AG08395 (cell line): ENCODE measurements at places on chromosomes 11 and 22.

DNA sequence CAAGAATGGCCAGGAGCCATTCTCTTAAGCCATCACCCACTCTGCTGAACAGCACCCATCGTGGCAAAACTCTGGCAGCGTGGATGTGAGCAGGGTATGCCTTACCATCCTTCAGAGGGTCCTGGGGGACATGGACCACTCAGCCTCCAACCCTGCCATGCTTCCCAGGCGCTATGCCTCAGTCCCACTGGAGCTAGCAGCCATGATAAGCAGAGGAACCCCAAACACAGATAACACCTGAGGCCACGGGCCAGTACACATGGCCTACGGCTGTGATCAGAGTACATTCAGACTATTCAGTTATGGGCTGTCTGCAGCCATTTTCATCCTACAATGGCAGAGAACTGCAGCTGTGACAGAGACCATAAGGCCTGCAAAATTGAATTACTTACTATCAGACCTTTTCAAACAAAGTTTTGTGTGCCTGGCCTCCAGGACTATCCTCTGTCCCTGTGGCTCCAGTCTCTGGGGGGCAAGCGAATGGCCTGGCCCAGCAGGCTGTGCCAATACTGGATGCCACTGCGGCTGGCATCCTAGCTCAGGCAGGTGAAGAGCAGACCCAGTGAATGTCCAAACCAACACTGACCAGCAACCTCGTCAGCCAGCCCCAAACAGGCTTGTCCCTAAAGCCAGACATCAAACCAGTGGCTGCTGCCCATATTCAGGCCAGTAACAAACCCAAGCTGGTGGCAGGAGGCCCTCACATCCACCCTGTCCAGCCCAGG is 6.9 kb downstream of the ARVCF start:
- no peak for DNase-seq

- DNase-seq: peak; percentile 93
Observed at GRCh38 chr11:69301455-69302401, 7.8 kb downstream of the MYEOV start.

GRCh38 chr11:114367244-114367957 is 32.9 kb downstream of the C11orf71 start:
- DNase-seq: no peak

DNA sequence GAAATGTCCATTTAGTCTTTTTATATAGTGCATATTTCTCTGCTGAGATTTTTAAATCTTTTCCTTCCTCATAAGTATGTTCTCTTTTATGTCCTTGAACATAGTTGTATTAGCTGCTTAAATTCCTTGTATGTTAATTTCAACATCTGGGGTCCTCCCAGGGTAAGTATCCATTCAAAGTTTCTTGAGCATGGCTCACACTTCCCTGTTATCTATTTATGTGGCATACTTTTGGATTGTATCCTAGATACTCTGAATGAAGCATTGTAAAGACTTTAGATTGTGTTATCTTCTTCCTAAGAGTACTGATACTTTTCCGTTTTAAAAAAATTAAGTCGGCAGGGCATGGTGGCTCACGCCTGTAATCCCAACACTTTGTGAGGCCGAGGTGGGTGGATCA is 28.4 kb upstream of the PITPNB start:
- DNase-seq: no peak

DNA sequence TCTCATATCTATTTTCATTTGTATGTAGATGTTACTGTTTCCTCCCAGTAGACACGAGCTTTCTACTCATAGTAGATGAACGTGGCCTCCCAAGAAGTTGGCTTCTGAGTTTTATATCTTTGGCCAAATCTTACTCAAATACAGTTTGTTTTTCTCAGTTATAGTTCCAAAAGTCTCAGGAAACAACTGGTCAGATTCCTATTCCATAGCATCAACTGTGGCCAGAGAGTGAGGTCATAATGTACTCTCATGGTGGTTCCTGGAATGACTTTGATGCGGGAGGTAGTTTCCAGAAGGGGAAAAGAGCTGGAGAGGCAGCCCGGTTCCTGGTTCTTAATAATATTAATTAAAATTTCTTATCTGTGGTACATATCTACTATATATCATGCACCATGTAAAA is 77.3 kb downstream of the SLC17A6 start:
- no peak for DNase-seq
